T1000 (cell line): ENCODE measurements at places on chromosomes 2 and 18.
A peak's percentile ranks its signal among the peaks of the same experiment; 100 is the strongest.

- DNase-seq, result no peak
Observed at GRCh38 chr2:88190808-88191721, 20.9 kb downstream of the THNSL2 start.

DNA sequence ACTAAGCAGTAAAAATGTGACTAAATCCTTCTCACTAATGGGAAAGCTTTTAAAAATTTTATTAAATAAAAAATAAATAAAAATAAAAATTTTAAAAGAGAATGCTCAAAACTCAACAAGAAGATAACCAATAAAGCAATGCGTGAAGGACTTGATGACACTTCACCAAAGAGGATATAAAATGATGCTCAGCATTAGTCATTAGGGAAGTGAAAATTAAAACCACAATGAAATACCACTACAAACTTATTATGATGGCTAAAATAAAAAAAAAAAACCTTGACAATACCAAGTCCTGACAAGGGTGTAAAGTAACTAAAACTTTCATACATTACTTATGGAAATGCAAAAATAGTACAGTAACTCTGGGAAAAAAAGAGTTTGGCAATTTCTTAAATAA lies 3.3 kb upstream of the WDR75 start:
- DNase-seq, result no peak

- no peak for DNase-seq
Observed at GRCh38 chr2:104025295-104025694, 828.6 kb upstream of the POU3F3 start.

DNA sequence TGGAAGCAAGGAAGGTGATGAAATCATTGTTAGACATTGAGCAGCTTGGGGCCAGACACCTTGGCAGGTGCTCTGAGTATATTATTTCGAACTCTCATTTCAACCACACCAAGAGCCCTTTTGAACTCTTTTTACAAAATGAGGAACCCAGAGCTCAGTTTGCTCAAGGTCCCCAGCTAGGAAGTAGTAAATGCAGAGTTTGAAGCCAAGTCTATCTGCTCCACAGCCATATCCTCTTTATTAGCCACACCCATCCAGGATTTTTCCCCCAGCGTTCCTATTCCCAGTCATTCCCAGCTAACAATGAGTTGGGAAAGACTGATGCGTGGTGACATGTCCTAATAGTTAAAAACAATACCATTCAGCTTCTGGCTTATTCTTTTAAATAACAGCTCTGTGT lies 40.2 kb downstream of the SEMA4F start:
- DNase-seq, result no peak

DNA sequence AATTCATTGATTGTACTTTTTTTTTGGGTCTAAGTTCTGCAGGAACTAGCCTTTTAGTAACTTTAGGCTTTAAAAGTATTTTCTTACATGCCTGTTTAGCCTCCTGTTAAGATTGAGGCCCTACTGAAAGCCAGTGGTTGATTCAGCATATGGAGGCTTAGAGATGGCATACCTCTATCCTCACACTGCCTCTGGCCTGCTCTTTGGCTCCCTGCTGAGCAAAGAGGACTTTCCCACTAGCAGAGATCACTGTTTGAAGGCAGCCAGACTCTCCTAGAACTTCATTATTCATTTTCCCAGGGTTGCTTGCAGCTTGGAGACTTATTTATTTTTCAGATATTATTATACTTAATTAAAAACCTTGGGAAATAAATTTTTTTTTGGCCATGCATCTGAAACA lies 405.6 kb upstream of the MEX3C start:
- DNase-seq, result no peak

DNA sequence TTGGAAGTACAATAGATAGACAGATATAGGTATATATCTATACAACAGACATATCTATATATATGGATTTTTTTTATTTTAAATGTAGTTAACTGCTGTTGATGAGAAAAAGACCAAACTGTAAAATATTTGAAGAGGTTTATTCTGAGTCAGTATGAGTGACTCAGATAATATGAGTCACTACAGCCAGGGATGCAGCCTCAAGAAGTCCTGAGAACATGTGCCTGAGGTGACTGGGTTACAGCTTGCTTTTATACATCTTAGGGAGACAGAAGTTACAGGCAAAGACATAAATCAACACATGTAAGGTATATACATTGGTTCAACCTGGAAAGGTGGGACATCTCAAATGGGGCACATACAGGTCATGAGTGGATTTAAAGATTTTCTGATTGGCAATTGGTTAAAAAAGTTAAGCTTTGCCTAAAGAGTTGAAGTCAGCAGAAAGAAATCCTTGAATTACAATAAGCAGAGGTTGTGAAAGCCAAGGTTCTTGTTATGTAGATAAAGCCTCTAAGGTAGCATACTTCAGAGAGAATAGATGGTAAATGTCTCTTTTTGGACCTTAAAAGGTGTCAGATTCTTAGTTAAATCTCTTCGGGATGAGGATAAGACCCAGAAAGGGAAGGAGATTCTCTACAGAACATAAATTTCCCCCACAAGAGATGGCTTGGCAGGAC lies 149.9 kb downstream of the RBM43 start:
- peak; percentile 14 for DNase-seq

DNA sequence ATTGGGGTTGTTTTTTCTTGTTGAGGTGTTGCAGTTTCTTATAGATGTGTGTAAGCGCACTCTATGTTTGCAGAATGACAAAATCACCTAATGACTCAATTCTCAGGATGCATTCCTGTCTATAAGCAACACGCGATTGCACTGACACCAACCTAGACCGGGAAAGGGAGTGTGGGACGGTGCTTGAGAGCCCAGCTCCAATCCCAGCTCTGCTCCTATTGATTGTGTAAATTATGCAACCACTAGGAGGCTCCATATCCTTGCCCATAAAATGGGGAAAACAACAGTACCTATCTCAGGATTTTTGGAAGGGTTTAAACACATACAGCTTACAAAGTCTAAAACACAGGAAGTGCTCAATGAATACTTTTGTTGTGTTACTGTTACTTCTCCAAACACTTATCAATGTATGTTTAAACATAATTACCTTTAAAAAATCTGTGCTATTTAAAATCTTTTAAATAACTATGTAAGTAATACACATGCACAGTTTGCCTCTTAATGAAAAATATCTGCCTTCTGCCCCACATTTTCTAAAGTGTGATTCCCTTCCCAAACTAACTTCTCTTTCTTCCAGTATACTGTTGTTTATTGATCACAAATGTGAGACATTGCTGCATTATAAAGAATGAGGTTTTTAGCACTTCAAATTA lies 132.5 kb downstream of the SPHKAP start:
- DNase-seq, result no peak

GRCh38 chr18:3715231-3716080 lies 265.5 kb downstream of the TGIF1 start:
- DNase-seq, result no peak

GRCh38 chr18:70420146-70420898 lies 131.5 kb downstream of the SOCS6 start:
- no peak for DNase-seq
